ENCODE measurements at places on chromosomes 12 and 14.

- DNase-seq = no peak
These were observed 27.2 kb downstream of the NGB start for GRCh38 chr14:77243853-77244252.

- DNase-seq = no peak
These were observed 197.0 kb downstream of the DAD1 start for GRCh38 chr14:22391908-22392565.

- DNase-seq = no peak
These were observed 25.6 kb upstream of the MYF6 start for GRCh38 chr12:80681786-80682185.

DNA sequence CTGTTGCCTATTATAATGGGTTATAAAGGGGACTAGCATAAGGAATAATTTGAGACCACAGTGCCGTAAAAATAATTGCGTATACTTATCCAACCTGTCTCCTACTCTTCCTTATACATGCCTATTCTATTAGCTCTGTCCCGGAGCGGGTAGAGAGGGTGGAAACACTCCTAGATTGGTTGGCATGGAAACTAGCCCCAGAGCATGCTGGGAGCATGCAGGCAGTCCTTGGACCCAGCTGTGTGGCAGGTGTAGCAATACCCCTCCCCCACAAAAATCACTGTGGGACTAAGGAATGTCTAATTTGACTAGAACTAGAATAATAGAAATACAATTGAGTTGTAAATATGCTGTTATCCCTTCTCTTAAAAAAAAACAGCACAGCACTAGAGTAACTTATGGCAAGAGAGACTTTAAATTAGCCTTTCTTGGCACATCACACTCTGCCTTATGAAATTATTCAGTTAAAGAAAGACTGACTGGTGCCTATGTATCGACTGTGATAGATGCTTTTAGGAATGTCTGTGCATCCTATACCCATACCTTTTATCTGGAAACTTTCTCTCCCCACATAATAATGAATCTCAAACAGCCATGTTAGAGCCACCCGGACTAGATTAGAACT lies 244.0 kb upstream of the DAAM1 start:
- DNase-seq = no peak

GRCh38 chr14:100789460-100790417 lies 36.2 kb upstream of the MEG3 start:
- DNase-seq = no peak

DNA sequence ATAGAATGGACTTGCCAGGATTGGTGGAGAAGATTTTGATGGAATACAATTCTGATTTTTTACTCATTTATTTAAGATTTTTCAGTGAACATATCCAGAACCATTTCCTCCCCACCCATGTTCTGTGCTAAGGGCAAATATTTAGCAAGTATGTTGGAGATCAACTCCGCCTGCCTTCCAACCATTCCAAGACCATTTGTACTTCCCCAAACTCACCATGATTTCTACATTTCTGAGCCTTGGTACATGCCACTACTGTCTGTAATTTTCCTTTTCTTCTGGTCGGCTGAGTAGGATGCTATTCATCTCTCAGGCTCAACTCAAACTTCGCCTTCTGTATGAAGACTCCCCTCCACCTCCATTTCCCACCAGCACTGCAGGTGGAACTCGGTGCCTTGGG lies 150.6 kb downstream of the NTF3 start:
- no peak for DNase-seq

- DNase-seq = no peak
These were observed 5.0 kb upstream of the SRSF9 start for GRCh38 chr12:120474616-120474960.

GRCh38 chr14:59814988-59815387 lies 55.6 kb downstream of the RTN1 start:
- DNase-seq = no peak

- DNase-seq = no peak
These were observed 40.9 kb downstream of the VWF start for GRCh38 chr12:6083601-6084000.

Data from coronary artery (tissue), 2 donors.